ENCODE measurements at places on chromosomes 7 and 10.

- no peak for DNase-seq
These were observed 70.2 kb downstream of the ABCC2 start for GRCh38 chr10:99852481-99853213.

DNA sequence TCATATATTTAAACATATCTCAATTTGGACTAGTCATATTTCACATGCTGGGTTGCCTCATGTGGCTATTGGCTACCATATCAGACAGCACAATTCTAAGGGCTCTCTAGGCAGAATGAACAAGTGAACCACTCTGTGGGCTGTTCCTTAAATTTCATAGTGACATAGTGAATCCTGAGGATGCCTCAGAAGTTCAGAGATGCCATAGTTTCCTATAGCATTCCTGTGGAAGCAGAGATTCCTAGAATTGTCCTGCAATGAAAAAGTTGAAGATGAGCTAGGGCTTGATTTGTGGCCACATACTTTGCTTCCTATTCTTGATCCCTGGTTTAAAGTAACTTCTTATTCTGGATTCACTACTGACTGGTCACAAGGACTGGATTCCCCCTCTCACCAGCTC, 35.6 kb downstream of the MKX start:
- no peak for DNase-seq

- DNase-seq: no peak
These were observed 64.2 kb upstream of the LYZL1 start for GRCh38 chr10:29224631-29225030.

GRCh38 chr7:55432939-55433784, 68.0 kb downstream of the LANCL2 start:
- DNase-seq: no peak

- DNase-seq: no peak
These were observed 147.8 kb downstream of the ARHGAP22 start for GRCh38 chr10:48456808-48457761.

GRCh38 chr7:42947521-42947920, 15.3 kb downstream of the MRPL32 start:
- DNase-seq: no peak

DNA sequence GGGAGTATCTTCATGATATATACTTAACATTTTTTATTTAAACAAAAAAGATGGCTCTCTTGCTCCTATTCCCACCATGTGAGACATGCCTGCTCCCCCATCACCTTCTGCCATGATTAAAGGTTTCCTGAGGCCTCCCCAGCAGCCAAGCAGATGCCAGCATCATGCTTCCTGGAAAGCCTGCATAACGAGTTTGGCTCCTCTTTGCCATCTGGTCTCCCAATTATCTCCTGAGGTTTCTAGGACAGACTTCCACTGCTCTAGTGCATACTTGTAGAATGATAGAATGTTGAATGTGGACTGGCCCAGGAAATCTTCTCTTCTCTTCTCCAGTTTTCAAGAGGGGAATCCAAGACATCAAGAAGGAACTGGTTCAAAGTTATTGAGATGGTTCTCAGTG, 45.9 kb upstream of the ELAPOR2 start:
- DNase-seq: no peak

DNA sequence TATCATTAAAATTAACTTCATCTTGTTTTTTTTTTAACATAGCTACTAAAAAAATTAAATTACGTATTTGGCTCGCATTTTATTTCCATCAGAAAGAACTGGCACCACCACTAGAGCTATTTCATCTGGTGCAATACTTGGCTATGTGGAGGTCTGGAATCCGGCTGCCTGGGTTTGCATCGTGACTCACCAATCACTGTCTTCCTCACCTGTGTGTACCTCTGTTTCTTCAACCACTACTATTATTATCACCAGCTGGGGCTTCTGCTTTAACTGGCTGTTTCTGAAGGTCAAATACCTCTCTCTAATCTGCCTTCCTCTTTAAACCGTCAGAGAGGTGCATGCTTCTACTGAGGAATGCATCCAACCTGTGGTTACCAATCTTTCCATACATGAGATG, 6.5 kb downstream of the WDR91 start:
- DNase-seq: no peak

GRCh38 chr7:5351507-5352265, 68.9 kb downstream of the SLC29A4 start:
- no peak for DNase-seq

DNA sequence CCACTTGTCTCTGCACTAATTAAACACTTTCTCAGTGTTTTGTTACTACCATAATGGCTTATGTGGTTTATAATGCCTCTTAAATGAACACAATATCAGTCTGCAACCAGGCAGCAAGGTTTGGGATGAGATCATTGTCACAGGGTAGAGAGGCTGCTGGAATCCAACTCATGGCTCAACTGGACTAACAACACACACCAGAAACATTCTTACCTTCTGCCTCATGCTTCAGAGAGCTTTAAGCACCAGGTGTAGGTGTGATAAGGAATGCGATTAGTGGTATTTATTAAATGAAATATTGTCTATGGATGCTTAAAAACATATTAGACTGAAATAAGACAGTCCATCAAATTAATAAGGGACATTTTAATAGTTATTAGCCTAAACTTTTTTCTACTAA, 25.4 kb downstream of the PTF1A start:
- no peak for DNase-seq

GRCh38 chr10:3477683-3478082, 305.1 kb upstream of the PITRM1 start:
- no peak for DNase-seq

DNA sequence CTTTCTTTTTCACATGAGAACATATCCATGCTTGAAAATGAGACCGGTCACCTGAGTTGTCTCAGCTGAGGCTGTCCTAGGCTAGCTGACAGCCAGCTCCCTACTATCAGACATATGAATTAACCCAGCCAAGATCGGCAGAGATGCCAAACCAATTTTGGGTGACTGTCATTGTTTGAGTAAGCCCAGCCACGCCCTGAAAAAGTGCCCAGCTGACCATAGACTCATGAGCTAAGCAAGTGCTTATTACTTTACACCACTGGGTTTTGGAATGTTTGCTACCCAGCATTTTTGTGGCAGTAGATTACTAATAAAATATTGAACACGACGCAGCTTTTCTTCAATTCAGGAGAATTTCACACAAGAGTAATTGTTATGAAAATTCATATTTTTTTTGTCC, 265.2 kb upstream of the LYZL1 start:
- DNase-seq: no peak

DNA sequence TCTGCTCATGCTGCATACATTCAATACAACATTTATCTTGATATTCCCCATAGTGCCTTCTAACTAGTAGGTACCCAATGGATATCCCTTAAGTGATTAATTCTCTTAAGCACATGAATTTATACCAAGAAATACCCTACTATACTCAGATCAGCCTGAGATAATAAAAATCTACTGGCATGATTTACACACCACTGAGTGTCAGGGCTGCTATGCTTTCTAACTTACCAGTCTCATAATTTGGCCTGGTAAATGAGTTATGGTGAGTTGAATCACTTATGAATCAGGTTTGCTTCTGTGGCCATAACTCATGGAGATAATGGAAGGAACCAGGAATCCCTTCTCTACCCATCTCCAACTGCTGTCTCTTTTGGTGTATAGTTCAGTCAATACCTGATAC, 122.8 kb downstream of the THSD7A start:
- DNase-seq: no peak

DNA sequence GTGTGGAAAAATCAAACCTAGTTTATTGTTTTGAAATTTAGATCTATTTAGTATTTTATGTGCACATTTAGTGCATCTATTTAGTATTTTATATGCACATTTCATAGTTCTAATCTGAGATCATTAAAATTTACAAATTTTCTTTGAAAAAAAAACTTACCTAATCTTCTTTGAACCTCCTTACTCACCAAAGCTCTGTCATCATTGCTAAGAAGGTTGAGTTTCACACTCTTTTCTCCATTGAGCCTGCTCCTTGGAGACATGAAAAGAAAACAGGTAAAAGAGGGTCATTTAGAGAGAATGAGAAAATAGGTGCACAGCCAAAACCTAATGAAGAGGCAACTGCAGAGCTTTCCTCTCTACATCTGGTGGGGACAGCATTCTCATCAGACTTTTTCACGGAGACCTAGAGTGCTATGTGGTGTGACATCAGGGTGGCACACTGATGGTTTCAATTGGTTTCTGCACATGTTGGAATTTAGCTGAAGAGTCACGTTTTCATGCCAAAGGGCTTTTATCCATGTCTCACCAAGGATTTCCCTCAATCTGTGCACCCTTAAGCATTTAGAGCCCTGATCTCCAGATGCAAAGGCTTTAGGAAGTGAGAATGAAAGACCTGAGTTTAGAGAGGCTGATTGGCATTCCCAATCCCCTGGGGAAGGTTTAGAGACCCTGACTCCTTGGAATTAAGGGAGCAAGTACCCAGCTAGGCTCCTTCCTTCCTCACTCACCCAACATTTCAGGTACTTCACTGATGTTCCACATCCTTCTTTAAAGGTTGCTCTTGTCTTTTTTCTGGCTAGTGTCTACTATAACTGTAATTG, 89.2 kb upstream of the CAPZA2 start:
- DNase-seq: no peak

- DNase-seq: no peak
These were observed 71.3 kb upstream of the VWC2 start for GRCh38 chr7:49702099-49702498.

DNA sequence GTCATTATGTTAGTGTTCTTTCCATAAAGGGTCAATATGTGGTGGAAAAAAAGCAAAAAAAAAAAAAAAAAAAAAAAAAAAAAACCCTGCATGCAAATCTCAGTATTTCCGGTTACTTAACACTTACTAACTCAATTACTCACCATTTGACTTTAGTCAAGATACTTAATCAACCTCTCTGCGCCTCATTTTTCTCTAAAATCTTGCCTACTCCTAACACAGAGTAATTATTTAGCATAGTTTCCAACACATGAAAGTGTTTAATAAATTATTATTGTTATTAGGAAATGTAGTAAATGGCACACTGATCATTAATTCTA, 27.8 kb downstream of the PPP1R3A start:
- DNase-seq: no peak

- no peak for DNase-seq
These were observed 57.4 kb upstream of the EBF3 start for GRCh38 chr10:130021383-130021950.

DNA sequence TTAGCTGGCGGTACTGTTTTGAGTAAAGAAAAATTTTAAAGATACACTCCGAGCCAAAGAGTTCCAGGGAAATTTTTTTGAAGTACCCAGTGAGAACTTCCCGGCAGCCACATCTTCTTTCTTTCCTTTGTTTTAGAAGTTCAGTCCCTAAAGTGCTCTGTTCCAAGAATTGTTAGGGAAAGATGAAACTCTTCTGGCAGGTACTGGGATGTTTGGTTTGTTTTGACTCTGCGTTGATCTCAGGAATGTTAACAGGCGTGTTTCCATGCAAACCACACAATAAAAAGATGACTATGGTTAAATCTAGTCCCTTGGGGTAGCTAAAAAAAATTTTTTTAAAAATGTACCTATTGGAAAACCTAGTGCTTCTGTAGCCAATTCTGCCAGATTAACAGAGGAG, 224.7 kb upstream of the PHYHIPL start:
- no peak for DNase-seq

- no peak for DNase-seq
These were observed at the start of gene CDK5 for GRCh38 chr7:151057506-151057988. Gene CDK5, minus strand, starts transcription at chr7:151057897. Its CDS starts 49 bp downstream, at chr7:151057848.

DNA sequence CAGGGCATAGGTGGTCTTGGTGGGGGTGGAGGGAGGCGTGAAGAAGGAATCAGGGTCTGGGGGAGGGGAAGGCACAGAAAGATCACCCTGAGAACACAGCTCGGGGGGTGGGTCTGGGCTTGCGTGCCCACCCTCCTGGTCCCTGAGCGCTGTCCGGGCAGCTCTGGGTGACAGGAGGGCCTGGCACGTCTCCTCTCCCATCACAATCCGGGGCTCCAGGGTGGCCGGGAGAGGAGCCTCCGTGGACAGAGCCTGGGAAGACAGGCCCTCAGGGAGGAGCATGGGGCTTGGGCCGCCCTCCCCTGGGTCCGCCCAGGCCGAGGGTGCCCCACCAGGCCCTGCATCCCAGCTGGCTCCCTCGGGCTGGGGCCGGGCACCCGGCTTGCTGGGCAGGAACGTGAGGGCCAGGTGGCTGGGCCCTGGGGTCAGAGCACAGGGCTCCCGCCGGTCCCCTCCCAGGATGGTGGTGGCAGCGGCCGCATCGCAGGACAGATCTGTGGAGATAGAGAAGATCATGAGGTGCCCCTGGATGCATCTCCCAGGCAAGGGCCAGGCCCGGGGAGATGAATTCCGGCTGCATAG, 3.1 kb downstream of the NACAD start:
- no peak for DNase-seq

GRCh38 chr7:6168477-6168868, 104.0 kb downstream of the CYTH3 start:
- DNase-seq: no peak

DNA sequence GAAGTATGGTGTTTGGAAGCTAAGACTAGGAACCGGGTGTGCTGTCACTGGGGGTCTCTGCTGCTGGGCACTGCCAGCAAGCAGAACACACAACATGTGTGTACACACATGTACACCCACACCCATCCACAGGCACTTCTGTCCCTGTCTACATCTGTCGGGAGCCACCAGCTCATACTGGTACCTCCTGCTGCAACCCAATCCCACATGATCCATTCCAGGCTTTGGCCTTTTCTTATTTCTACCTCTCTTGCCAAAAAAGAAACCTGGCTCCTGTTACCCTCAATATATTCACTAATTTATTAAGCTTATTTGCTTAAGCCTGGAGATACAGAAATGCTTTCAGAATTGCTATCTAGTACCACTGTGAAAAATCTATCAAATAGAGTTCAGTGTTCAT, 246.0 kb downstream of the DIP2C start:
- no peak for DNase-seq

DNA sequence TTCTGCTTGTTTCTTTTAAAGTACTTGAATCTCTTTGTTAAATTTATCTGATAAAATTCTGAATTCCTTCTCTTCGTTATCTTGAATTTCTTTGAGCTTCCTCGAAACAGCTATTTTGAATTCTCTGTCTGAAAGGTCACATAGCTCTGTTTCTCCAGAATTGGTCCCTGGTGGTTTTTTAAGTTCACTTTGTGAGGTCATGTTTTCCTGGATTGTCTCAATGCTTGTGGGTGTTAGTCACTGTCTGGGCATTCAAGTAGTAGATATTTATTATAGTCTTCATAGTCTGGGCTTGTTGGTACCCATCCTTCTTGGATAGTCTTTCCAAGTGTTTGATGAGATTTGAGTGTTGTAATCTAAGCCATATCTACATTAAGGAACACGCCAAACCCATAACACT, 1060.6 kb downstream of the LRMDA start:
- DNase-seq: no peak

GRCh38 chr7:99472561-99473314, at the start of gene ZNF789:
Gene ZNF789, plus strand, starts transcription at chr7:99472890. Its CDS starts 3,567 bp downstream, at chr7:99476457.
- DNase-seq: peak; percentile 96

GRCh38 chr10:60817398-60817805, 39.1 kb downstream of the CDK1 start:
- DNase-seq: no peak

DNA sequence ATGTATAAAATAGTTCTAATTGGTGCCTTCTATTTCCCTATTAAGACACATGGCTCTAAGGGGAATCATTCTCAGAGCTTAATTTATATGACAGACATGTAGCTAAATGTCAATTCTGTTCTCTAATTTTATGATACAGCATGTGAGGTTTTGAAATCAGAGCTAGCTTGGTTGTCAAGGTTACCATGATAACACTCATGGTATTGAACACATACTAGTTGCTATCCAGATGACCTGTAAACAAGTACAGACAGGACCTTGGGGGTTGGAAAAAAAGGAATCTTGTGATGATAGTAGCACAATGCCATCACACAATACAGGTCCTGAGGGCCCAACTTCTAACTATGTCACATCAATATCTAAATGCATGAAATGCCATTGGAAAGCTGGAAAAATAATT, 49.2 kb downstream of the RHOBTB1 start:
- DNase-seq: no peak

Measured in activated CD4-positive, CD25-positive, alpha-beta regulatory T cell (primary cell).